ENCODE measurements at places on chromosomes 4 and X.

GRCh38 chrX:10597871-10598270 is 22.5 kb downstream of the MID1 start:
- DNase-seq, result peak; percentile 44

DNA sequence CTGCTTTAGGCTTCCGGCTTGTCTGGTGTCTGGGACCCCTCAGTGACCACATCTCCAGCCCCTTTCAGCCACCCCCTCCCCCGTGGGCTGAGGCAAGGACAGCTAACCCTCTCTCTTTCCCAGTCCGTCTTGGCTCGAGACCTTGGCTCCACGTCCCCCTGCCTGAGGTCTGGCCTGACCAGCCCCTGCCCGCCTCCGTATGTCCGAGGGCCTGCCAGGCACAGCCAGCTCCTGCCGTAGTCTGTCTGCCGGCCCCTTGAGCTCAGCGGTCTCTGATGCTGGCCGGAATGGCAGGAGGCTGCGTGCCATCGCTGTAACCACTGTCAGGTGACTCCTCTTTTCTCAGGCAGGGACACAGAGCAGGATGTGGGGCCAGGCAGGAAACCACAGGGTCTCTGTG is 73.3 kb upstream of the LRPAP1 start:
- no peak for DNase-seq

GRCh38 chr4:183161630-183162029 is 62.6 kb downstream of the WWC2 start:
- DNase-seq, result no peak

DNA sequence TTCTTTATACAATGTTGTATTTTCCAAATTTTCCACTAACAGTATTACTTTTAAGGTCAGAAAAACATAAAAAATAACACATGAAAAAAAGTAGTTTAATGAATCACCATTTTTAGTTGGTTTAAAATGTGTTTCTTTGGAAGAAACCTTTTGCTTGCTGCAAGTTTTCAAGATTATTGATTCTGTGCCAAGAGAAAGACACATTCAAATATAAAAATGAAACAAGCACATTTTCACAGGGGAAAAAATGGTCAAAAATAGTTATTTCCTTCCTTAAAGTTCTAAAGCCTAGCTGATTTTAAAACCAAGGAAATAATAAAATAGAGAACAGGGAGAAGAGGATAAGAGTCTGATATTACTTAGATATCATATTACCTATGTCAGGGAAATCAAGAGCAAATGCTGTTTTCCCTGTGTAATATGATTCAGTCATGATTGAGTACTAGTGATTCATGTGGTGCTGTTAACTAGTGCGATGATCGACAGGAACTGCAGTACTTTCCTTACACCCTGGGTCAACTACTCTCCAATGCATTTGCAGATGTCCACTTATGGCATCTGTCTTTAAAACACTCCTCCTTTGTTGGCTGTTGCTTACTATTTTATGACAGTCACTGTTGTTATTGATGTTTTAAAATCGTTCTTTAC is 103.8 kb downstream of the CAMK2D start:
- DNase-seq, result no peak

DNA sequence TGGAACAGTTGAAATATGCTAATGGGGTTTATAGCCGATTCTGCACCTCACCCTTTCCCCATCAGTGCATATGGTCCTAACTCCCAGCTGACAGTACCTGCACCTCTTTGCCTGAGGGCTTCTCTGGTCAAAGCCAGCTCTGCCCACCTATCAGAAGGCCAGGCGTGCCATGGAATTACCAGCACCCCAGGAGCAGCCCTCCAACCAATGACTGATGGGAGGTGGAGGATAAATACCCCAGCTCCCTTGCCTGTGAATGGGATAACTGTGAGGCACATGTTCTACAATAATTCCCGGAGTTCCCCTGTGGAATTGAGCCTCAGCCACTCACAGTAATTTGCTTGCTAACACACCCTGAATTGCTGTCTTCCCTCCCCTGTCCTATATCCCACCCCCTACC is 572.0 kb downstream of the BCOR start:
- DNase-seq, result no peak

DNA sequence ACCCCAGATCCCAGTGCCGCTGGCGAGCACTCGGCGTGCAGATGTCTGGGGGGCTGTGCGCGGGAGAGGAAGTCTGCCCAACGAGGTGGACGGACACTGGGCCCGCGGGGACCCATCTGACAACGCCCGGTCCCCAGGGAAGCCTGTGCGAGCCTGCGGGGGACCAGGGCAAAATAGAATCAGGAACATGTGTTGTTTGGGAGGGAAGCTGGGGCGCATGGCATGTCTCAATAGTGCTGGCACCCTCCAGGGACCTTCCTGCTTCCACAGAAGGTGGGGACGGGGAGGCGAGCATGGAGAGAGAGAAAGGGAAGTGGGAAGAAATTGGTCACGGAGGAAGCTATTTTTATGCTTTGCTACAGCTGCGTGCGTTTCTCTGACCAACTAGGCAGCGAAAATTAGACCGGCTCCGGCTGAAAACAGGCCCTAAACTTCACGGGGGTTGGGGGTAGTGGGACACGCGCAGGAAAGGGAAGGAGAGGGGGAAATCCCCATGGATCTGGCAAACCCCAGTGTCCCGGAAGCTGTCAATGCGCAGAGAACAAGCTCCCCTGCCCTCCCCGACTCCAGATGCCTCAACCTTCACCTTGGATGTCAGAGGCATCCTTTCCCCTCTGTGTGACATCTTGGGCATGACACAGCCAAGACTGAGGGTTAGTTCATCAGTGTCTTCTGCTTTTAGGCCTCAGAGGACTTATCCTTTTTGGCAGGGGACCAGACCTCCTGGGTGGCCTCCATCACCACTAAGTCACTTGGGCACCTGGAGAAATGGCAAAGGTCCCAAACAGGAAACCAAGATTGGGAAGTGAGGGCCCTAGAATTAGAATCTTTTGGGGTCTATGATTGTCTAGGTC is 169.8 kb upstream of the BCOR start:
- no peak for DNase-seq

GRCh38 chr4:137623013-137623412 is 90.7 kb upstream of the PCDH18 start:
- peak; percentile 26 for DNase-seq

- DNase-seq, result no peak
Observed at GRCh38 chr4:124066595-124066994, 645.9 kb downstream of the ANKRD50 start.

Data from fibroblast of villous mesenchyme (primary cell).